NCI-H187 treated with DMSO at 0.1 percent for 48 hours (cell line): ENCODE measurements at places on chromosomes 1 and 21.
A peak's percentile ranks its signal among the peaks of the same experiment; 100 is the strongest.

DNA sequence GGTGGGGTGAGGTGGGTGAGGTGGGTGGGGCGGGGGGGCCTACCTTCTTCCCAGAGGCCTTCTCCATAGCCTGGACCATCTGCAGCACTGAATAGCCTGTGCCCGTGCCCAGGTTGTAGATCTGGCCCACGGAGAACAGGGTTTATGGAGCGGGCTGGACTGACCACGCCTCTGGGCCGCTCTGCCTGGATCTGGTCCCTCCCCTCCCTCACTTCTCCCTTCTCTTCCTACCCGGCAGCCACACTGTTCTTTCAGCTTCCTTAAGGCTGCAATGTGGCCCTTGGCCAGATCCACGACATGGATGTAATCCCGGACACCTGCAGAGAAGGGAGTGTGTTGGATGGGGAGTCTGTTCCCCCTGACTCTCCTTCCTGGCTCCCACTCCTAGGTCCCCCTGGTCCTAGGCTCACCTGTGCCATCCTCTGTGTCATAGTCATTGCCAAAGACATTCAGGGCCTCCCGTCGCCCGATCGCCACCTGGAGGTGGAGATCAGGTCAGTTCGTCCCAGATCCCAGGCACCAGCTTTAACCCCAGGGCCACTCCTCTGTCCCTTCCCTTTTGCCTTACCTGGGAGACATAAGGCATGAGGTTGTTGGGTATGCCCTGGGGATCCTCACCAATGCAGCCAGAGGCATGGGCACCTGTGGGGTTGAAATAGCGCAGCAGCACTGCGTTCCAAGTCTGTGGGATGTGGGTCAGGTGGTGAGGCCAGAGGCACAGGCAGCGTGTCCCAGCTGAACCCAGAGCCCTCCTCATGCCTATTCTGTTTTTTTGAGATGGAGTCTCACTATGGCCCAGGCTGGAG is 3.9 kb downstream of the GALE start:
- no peak for DNase-seq

GRCh38 chr1:8456991-8457390 is 139.1 kb downstream of the SLC45A1 start:
- no peak for DNase-seq

- no peak for DNase-seq
Observed at GRCh38 chr1:197510691-197511378, 242.8 kb downstream of the CRB1 start.

DNA sequence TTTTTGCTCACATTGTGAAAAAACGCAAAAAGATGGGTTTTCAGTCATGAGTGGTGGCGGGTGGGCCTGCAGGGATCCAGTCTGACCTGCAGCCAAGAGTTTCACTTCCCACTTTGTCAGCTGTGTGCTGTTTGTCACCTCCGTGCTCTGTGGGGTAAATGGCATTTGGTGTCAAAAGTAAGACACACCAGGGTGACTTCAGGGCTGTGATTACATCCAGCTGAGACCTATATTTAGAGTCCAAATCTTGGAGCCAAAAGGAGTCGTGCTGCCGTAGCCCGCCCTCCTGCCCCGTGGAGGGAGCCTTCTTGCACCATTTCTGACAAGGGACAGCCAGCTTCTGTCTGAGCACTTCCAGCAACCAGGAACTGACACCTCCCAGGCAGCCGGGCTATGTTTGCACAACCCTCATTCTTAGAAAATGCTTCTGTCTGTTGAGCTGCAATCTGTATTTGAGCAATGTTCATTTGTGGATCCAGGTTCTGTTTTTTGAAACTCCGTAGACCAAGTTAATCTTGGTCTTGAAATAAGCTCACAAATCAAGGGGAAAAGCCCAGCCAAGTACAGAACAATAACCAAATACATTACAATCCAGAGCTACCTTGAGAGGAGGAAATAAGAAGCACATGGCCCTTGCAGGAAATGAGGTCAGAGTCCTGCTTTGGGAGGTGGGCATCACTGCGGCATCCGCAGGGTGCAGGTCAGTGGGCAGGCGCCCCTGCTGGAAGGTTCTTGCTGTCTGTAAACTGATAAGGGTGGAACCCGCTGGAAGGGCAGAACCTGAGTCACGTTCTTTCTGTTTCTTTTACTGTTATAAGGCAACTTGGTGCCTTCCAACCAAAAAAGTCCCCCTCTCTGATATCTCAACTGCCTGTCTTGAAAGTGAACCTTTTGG is 14.4 kb downstream of the ABCG1 start:
- no peak for DNase-seq

- no peak for DNase-seq
Observed at GRCh38 chr21:36542312-36543101, 62.6 kb upstream of the CLDN14 start.

GRCh38 chr1:100921110-100921706 is 25.3 kb downstream of the SLC30A7 start:
- no peak for DNase-seq

DNA sequence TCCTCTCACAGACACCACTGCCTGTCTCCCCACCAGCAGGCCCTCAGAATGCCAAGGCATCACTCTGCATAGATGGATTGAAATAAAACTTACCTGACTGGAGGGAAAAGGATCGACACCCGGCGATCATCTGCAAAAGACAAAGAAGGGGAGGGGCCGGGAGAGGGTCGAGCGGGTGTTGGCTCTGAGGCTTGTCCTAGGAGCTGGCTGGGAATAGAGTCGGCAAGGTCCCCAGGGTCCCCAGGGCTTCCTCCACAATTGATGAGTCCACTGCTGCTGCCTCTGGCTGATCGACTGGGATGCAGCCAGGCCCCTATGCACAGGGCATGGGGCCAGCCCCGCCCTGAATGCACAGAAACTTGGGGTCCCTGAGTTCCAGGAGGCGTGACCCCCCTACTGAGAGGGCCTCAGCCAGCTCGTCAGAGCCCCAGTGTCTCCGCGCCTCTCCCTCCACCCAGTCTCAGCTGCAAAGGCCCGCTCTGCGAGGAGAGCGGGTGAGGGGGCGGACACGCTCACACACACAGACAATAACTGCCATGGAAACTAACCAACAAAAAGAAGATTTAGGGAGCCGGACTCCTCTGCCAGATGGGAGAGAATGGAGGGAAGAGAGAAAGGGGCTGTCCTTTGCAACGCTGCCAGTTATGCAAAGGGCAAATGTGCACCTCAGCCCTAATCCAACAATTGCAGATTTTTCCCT is at the start of gene KLHDC8A:
KLHDC8A (minus strand) TSS at position 483 of the 700 bp plus-strand sequence. CDS start 13,318 bp downstream, outside the sequence.
- DNase-seq, result peak; percentile 28

GRCh38 chr1:203321273-203322052 is 16.1 kb downstream of the BTG2 start:
- DNase-seq, result no peak

- peak; percentile 100 for DNase-seq
Observed at GRCh38 chr1:153880962-153881361, 41.8 kb downstream of the GATAD2B start.

DNA sequence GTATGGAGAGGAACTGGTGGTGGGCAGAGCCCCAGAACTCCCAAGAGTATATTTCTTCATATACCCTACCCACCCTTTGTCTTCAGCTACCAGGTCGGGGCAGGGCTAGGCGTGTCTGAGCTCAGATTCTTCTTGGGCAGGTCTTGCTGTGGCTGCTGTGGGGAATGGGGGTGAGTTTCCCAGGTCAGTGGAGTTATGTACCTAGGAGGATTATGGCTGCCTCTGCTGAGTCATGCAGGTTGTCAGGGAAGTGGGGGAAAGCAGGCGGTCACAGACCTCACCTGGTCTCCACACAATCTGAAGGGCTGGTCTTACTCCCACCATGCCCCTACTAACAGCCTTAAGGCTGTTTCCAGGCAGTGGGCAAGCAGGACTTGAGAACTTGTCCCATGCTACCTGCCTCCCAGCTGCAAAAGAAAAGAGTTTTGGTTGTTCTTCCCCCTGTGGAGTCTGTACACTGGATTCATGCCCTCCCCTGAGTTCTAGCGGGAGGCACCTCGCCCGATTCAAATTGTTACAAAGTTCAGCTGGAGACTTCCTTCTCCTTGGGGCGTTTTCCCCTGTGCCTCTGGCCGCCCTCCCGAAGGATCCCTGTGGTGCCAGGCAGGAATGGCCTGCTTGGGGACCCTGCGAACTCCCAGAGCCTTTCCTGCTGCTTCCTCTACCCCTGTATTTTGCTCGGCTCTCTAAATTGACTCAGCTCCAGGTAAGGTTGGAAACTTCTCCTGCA is 58.6 kb downstream of the NPHS2 start:
- no peak for DNase-seq

DNA sequence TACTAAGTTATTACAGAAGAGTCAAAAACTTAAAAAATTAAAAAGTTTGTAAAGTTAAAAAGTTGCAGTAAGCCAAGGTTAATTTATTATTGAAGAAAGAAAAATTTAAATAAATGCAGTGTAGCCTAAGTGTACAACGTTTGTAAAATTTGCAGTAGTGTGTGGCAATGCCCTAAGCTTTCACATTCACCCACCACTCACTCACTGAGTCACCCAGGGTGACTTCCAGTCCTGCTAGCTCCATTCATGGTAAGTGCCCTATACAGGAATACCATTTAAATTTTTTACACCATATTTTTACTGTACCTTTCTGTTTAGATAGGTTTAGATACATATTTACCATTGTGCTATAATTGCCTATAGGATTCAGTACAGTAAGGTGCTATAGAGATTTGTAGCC is 88.6 kb downstream of the CTH start:
- DNase-seq, result no peak

GRCh38 chr1:15346346-15347030 is 63.2 kb upstream of the EFHD2 start:
- DNase-seq, result no peak

DNA sequence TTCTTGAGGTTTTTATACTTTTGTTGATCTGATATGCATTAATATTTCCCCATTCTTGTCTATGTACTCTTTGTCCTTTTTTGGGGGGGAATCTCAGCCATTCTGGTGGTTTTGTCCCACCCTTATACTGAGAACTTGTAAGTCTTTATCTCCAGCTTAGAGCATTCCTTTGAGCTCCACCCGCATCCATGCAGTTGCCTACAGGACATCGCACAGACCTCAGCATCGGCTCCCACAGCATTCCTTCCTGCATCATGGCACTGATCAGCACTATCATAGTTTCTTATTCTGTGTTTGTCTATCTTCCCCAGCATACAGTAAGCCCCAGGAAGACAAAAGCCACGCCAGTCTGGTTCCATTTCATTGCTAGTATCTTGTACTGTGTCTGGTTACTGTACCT is 33.0 kb downstream of the HHAT start:
- DNase-seq, result no peak

DNA sequence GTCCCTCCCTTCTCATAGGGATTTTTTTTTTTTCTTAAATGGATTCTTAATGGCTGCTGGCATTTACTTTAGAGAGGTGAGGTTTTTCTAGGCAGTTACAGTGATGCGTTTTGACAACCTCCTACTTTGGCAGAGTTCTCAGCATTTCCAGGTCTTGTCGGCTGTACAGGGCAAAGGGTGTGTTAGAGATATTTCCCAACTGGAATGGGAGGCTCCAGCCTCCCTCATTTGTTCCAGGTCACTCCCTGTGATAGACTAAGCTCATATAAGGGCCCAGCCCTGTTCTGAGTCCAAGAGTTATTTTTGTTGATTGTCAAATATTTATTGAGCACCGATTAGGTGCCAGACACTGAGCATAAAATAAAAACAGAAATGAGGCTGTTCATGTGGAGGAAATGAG is 7.6 kb upstream of the XKR8 start:
- no peak for DNase-seq

- DNase-seq, result no peak
Observed at GRCh38 chr1:22108339-22109105, 34.4 kb downstream of the WNT4 start.

- no peak for DNase-seq
Observed at GRCh38 chr21:32315511-32316281, 17.0 kb downstream of the MRAP start.

DNA sequence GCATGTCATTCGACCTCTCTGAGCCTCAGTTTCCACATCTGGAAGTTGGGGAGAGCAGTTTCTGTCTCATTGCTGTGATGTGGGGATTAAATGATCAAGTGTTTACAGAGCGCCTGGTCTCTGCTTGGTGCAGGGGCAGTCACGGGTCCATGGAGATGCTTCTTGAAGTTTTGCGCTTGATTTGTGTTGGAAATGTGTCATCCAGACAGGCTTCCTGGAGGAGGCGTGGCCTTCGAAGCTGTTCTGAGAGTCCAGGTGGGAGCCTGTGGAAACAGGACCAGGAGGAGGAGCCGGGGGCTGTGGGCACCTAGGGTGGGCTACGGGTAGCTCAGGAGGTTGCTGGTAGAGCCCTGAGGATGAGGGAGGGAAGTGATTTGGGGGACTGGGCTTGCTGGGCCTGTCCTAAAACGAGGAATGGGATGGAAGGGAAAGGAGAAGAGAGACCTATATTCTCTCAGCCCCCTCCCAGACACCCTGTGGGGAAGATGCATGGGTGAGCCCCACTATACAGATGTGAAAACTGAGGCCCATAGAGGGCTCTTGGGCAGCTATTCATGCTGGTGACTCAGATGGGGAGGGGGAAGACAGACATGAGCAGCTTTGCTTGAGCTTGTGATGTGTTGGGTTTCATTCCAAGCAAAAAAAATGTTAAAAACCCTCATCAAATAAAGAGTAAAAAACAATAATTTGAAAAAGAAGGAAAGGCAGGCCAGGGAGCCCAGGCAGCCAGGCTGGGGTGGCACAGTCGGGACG is 107.2 kb upstream of the WNT4 start:
- DNase-seq, result no peak

DNA sequence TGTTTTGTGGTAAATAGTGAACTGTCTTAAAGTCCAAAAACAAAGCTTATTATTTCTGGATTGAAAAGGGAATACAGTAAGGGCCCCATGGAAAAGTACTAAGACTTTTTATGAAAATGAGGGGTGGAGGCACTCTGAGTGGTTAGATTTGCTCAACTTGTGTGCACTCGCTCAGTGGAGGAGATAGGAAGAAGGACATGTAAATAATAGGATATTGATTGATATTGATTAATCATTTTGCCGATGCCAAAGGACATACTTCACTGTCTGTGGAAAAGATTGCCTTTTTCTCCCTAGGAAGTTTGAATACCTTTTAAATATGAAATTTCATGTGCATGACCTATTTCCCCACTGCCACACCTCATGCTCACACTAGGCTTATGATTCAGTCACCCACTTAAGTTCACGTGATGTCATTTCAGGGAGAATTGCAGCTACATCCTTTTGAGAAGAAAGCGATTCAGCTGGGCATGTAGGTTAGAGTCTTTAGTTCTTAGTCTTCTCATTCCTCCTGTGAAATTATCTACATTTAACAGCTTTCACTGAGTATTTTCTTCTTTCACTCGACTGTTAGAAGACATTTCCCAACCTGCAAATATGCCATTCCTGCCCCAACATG is 5.0 kb downstream of the MTR start:
- no peak for DNase-seq

GRCh38 chr1:227901239-227901905 is 46.4 kb downstream of the WNT9A start:
- DNase-seq, result no peak

- no peak for DNase-seq
Observed at GRCh38 chr1:40648200-40648599, 17.3 kb downstream of the RIMS3 start.

GRCh38 chr1:182198006-182198605 is 136.6 kb upstream of the ZNF648 start:
- no peak for DNase-seq

- no peak for DNase-seq
Observed at GRCh38 chr1:200290010-200290685, 119.7 kb downstream of the ZNF281 start.
